ENCODE measurements at places on chromosomes 3 and 15.

DNA sequence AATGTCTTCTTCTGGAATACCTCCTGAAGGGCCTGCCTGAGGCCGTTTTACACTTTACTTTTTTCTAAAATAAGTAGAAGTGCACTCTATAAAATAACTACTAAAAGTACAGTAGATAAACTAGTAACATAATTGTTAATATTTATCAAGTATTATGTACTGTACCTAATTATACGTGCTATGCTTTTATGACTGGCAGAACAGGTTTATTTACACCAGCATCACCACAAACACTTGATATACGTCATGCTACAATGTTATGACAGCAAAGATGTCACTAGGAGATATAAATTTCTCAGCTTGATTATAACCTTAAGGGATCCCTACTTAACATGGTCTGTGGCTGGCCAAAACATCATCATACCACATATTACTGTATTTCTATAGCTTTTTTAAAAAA lies 29.4 kb downstream of the DLG1 start:
- no peak for DNase-seq

GRCh38 chr3:183328823-183329222 lies 75.8 kb downstream of the B3GNT5 start:
- no peak for DNase-seq

GRCh38 chr15:33094336-33094735 lies 100.2 kb downstream of the FMN1 start:
- no peak for DNase-seq

DNA sequence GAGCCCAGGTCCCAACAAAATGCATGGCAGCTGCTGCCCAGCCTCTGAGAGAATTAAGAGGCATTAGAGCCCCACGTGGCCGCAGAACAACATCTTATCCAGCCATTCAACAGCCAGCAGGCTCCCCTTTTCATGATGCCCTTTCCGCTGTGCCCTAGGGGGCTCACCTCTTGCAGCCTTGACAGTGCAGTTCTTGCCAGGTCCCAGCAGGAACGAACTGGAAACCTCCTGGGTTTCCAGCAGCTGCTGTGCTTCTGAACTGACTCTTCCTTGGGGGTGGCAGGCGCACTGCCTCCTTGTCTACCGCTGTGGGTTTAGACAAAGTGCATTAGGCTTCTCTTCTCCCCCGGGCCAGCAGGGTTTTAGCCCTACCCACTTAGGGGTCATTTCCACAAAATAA lies 85.2 kb downstream of the FAM174B start:
- DNase-seq, result no peak

DNA sequence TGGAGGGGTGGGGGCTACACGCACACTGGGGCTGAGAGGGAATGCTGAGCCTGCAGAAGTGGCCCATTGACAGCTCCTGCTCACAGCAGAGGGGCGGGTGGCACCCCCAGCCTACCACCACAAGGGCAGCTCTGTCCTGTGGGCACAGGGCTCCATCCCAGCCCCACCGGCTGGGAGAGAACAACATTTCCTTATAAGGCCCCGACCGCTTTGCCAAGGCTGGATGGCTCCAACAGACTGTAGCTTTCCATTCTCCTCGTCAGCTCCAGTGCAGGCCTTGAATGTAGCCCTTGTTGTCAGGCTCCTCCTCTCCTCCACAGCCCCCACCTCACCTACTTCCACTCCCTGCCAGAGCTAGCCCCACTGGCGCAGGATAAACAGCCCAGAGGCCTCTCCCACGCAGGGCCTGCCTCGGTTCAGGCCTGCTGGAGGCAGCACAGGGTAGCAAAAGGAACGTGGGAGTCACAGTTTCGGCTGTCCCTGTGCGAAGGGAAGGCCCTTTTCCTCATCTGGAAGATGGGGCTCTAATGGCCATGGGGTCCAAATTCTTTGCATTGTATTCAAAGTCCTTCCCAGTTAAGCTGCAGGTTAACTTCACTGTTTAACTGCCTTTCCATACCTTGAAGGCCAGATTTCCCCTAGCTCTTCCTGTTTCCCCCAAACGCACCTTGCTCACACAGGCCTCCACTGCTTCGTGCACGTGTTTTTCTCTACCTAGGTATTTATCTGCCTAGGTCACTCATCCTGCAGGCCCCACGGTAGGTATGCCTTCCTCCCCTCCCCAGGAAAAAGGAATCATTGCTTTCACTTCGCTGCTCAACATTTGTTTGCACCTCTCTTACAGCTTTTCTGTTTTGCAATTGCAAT lies 101.6 kb upstream of the LPP start:
- DNase-seq, result no peak

GRCh38 chr3:143586576-143586975 lies 261.7 kb downstream of the SLC9A9 start:
- no peak for DNase-seq

GRCh38 chr3:88076712-88077111 lies 17.7 kb downstream of the ZNF654 start:
- no peak for DNase-seq

DNA sequence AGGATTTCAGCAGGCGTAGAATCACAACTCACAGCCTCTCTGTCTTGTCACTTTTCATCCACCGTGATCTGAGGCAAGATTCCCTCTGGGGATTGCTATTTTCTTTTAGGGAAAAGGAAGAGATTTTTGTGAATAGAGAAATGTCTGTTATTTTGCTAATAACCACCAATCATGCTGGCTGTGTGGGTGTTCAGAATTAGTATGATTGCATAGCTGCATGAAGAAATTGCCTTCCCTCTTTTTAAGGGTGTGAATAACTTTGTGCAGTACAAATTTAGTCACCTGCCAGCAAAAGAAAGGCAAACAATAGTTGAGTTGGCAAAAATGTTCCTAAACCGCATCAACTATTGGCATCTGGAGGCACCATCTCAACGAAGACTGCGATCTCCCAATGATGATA lies 60.8 kb downstream of the KAT2B start:
- no peak for DNase-seq

DNA sequence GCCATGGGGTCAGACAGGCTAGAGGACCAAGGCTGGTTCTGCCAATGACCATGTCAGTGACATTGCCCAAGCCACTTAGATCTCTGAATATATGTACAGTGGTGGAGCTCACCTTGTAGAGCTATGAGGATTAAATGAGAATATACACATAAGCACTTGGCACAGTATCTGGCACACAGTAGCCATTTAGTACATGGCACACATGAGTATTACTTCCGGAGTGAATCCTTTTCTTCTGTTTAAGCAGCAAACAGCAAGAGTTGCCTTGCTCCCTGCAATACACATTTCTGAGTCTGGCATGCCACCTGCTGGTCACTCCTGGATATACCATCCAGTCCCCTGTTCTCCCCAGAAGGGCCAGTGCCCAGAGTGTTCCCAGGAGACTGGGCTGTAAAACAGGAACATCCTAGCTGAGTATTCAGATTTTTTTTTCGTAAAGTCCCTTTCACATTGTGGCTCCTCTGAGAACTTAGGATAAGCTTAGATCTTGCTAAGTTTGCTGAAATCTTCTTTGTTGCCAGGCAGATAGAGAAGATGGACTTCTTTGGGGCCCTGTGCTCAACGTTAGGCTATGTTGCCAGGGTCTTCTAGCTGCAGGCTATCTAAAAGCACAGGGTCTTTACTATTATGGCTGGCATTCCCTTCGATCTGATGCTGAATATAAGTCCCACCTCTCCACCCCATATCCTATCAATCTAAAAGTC lies 203.4 kb downstream of the ADAMTS9 start:
- DNase-seq, result no peak

DNA sequence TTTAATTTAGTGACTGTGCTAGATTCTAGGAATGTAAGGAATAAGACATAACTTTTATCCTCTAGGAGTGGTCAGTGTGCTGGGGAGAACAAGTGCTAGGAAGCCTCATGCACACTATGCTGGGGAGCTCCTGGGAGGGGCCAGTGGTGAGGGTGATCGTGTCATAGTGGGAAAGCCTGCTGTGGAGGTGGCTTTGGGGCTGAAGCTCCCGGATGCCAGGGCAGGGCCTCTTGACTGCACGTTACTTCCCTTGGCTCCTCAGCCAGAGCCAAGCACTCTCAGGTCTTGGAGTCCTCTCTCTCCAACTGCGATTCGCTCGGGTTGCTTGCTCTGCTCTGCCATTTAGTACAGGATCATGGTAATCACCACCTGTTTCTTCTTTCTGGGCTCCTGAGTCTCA lies 33.6 kb downstream of the SQOR start:
- no peak for DNase-seq

GRCh38 chr3:123511084-123511483 lies 62.2 kb upstream of the ADCY5 start:
- DNase-seq, result no peak

GRCh38 chr15:63655683-63656372 lies 58.6 kb downstream of the FBXL22 start:
- DNase-seq, result no peak

GRCh38 chr3:197878427-197878826 lies 71.6 kb upstream of the RPL35A start:
- DNase-seq, result no peak

GRCh38 chr3:193948459-193948858 lies 187.5 kb upstream of the HES1 start:
- DNase-seq, result no peak

- no peak for DNase-seq
Observed at GRCh38 chr3:73637042-73637441, 12.3 kb upstream of the PDZRN3 start.

GRCh38 chr3:8529181-8529637 lies 27.6 kb downstream of the LMCD1 start:
- DNase-seq, result no peak

DNA sequence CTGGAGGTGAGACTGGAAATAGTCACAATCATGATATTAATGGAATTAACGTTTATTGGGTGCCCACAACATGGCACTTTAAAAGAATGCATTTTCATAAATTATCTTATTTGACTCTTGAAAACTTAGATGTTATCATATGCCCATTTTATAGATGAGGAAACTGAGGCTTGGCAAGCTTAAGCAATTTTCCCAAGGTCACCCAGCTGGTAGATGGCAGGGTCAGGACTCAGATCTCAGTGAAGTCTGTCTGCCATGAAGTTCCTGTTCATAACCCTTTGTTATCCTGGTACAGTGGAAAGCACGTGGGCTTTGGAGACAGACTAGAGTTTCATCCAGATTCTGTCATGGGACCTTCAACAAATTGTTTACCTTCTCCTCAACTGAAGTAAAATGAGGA lies 174.6 kb upstream of the NR2E3 start:
- DNase-seq, result no peak

GRCh38 chr3:48797626-48798025 lies 50.0 kb downstream of the PRKAR2A start:
- DNase-seq, result no peak

DNA sequence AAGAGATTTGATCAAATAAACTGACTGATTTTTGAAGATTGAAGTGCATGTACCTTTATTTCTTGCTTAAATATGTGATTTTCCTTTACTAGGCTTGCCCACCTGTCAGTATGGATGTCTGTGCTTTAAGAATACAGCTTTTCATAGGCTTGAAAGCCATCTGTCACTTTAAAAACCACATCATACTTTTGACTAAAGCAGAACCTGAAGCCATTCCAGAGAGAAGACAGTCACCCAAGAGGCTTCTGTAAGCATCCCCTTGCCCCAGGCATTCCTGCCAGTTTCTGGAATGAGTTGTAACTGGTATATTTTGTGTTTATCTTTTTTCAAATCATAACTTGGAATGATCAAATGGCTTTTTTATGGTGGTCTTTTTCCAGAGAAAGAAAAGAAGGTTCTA lies 24.0 kb downstream of the HPS3 start:
- DNase-seq, result no peak

DNA sequence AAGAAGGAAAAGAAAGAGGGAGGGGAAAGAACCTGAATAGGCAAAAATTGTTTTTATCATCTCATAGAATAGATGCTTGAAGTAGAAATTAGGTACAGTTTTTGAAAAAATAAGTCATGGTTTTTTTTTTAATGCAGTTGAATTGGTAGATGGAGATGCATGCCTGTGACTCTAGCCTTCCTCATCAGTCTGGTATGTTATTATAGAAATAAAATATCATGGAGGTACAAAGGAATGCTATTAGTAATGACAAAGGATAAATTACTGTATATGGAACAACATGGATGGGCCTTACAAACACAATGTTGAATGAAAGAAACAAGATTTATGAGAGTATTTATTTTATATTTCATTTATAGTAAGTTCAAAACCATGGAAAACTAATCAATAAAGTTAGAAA lies 162.4 kb upstream of the GALNT15 start:
- DNase-seq, result no peak

- DNase-seq, result no peak
Observed at GRCh38 chr3:122021037-122021436, 1.0 kb downstream of the ILDR1 start.

- DNase-seq, result no peak
Observed at GRCh38 chr15:48671103-48672022, 25.9 kb upstream of the FBN1 start.

DNA sequence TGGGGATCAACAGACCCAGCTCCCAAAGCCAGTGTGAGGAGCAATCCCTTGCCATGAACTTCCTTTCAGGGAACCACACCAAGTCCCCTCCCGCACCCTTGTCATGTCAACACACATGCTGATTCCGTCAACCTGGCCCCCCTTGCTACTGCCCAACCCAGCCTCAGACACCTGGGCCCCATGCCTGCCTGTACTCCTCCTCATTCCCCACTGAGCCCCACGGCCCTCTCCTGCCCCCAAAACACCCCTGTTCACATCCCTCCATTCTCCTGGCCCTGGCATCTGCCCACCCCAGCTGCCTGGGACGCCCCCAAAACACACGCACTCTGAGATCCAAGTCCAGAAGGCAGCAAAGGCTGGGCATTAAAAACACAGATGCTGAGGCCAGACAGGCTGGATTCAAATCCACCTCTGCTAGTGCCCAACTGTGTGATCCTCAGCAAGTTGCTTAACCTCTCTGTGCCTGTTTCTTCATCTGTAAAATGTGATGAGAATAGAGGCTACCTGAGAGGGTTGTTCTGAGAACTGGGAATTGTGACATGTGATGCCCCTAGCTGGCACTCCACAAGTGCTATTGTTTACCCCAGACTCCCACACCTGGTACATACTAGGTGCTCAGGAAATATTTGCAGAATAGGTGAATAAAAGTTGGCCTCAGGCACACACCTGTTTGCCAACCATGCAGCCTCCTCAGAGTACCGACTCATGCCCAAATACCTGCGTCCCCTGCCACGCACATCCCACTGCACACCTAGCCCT lies 2.3 kb downstream of the PLXND1 start:
- no peak for DNase-seq

DNA sequence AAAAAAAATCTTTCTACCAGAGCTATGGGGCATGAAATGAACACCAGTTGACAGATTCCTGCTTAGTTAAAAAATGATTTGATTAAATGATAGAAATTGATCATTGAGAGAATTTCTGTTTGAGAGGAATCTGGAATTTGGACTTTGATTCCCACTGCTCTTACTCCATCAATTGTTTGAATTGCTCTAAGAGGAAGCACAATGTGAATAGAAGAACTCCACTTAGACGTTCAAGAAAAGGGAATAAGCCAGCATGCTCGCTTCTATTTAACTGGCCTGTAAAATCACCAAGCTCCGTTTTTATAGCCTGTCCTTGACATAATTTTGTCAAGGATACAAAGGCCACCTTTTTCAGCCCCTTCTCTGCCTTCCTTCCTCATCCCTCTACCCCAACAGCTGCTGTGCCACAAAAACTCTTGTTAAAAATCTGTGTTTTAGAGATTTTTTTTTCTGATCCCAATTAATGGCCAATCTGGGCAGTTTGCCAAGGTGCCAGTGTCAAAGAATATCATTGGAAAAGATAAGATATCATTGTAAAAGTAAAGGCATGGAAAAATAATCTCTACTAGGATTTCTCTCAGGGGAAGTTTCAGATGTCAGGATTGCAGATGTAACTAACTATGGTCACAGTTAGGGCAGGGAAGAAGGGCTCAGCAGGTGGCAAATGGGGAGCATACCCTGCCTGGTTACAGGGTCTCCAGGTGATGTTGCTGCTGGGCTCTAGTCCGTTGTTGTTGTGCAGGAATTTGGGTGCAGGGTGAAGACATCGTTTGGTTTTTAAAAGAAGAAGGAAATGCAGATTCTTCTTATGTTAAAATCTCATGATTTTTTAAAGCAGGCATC lies 301.8 kb upstream of the PDZRN3 start:
- DNase-seq, result no peak

All from SIG-M5 (cell line).